ENCODE measurements at places on chromosomes 4 and X. TPM values are rescaled to one million over a fixed set of nuclear protein-coding genes. Genes with fewer than 3 reads are reported as not detected.

MAGEC3 gene
- not detected for total RNA-seq

SNX12 gene
- total RNA-seq, result 76.3 TPM

MTHFD2L gene
- 14.4 TPM for total RNA-seq

AFF2 gene
- 0.25 TPM for total RNA-seq

SPANXN3 gene
- total RNA-seq, result not detected

FAT1 gene
- 2.3 TPM for total RNA-seq

TMPRSS11B gene
- not detected for total RNA-seq

REELD1 gene
- not detected for total RNA-seq

NRK gene
- total RNA-seq, result 0.25 TPM

SSX4B gene
- not detected for total RNA-seq

SEPTIN11 gene
- total RNA-seq, result 106 TPM

DKK2 gene
- not detected for total RNA-seq

MAGEA2B gene
- not detected for total RNA-seq

POU3F4 gene
- total RNA-seq, result not detected

FMR1NB gene
- total RNA-seq, result not detected

TEX13D gene
- not detected for total RNA-seq

EFHC2 gene
- not detected for total RNA-seq

TRO gene
- total RNA-seq, result 1.2 TPM

DUSP21 gene
- total RNA-seq, result not detected

PLS3 gene
- total RNA-seq, result 330 TPM

AMER1 gene
- 0.77 TPM for total RNA-seq
